ENCODE measurements at places on chromosomes 3 and 15. TPM values are rescaled to one million over a fixed set of nuclear protein-coding genes. Genes with fewer than 3 reads are reported as not detected.

The THBS1 gene
- total RNA-seq: 95.5 TPM

The SHC4 gene
- total RNA-seq: not detected

The CHRD gene
- total RNA-seq: 11.5 TPM

The HRH1 gene
- 3.2 TPM for total RNA-seq

The CLDN11 gene
- total RNA-seq: 18.1 TPM

Measured in subcutaneous adipose tissue (tissue), 4 donors.